ENCODE measurements at places on chromosomes 2 and 18. TPM values are rescaled to one million over a fixed set of nuclear protein-coding genes. Genes with fewer than 3 reads are reported as not detected.

Gene HSPE1
- 90.8 TPM for total RNA-seq

Gene ALPP
- total RNA-seq, result not detected

Gene VWC2L
- total RNA-seq, result not detected

Gene MARCHF4
- 7.8 TPM for total RNA-seq

Gene ME2
- total RNA-seq, result 15.7 TPM

Gene CLEC4F
- not detected for total RNA-seq

Gene PLEK
- total RNA-seq, result not detected

Gene ATP6V1C2
- 0.23 TPM for total RNA-seq

Gene MRPS9
- 13.4 TPM for total RNA-seq

Gene NLRC4
- total RNA-seq, result not detected

Gene FOXI3
- total RNA-seq, result not detected

Gene CYRIA
- total RNA-seq, result 0.51 TPM

Gene HAAO
- 0.70 TPM for total RNA-seq

Gene PECR
- total RNA-seq, result 4.9 TPM

Gene PCARE
- not detected for total RNA-seq

Gene MROH2A
- not detected for total RNA-seq

Gene SDC1
- 4.0 TPM for total RNA-seq

Gene TSPYL6
- not detected for total RNA-seq

Gene MOGAT1
- not detected for total RNA-seq
